Body of pancreas (tissue), 4 donors: ENCODE measurements at places on chromosomes 16 and 17. TPM values are rescaled to one million over a fixed set of nuclear protein-coding genes. Genes with fewer than 3 reads are reported as not detected.
A peak's percentile ranks its signal among the peaks of the same experiment; 100 is the strongest.

Gene AANAT
- not detected for total RNA-seq

DNA sequence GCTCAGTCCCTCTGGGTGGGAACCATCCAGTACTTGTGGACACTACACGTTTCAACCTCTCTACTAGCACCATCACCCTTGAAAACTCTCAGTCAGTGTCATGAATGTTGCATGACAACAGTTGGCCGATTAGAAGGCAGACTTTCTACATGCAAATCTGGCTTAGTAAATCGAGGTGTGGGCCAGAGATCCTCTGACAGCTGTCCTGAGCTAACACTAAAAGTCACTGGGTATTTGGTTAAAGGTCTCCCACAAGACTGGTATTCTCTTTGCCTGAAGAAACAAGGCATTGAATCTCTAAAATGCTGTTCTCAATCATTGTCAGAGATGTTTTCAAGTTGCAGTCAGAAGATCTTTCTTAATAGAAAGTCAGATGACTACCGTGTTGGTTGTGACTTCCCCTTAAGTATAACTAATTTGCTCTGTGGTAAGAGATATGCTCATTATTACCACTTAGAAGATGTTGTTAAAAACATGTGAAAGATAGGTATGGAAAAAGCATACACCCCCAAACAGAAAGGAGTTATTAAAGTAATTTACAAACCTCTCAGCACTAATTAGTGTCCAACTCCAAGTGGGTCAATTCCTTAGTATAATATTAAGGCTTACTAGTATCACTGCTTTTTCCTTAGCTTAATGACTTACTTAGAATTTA is 62.3 kb downstream of the WNT3 start:
- DNase-seq = no peak

- peak; percentile 52 for DNase-seq
Measured at GRCh38 chr16:57061084-57061905, 31.1 kb upstream of the CPNE2 start.

Gene CLEC19A
- total RNA-seq = not detected

Gene MMP2
- 76.0 TPM for total RNA-seq

GRCh38 chr16:37511-37910 is 15.9 kb downstream of the POLR3K start:
- DNase-seq = peak; percentile 6

Gene PNMT
- 2.6 TPM for total RNA-seq

DNA sequence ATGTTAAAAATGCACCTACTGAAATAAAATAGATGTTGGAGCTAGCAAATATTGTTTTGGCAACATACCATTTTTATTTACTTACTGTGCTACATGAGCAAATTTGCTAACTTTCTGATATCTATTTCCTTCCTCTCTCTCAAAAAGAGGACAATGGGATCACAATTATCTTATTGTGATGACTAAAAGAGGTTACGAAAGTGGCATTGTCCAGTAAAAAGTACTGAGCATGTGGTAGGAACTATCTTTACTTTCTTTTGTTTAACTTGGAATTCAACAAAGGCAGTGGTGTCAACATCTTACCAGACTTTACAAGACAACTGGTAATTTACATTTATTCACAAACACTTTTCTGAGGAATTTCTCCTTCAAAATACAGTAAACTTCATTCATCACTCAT is 1542.6 kb upstream of the CDH8 start:
- DNase-seq = no peak

GRCh38 chr17:37037590-37038155 is 88.9 kb downstream of the AATF start:
- no peak for DNase-seq

DNA sequence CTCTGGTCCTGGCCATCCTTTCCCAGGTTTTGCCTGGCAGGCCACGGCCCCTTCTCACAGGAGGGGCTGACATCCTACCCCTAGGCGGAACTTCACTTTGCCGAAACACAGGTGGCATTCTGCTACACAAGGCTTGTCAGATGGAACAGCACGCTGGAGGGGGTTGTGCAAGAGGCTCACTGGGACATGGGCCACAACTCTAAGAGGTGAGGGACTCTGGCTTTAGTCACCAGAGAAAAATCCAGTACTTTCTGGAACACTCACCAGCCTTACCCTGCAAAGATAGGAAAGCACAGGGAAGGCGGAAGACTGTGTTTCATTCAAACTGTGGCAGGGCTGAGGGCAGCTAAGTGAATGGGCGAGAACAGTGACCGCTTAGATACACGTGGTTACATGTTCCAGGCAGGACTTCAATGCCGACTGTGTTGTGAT is 18.3 kb downstream of the CDC42EP4 start:
- DNase-seq = peak; percentile 92

GRCh38 chr17:143785-144281 is 6.5 kb downstream of the SCGB1C2 start:
- peak; percentile 83 for DNase-seq
